Right atrium auricular region (tissue), 2 donors: ENCODE measurements at places on chromosomes 6 and 20. TPM values are rescaled to one million over a fixed set of nuclear protein-coding genes. Genes with fewer than 3 reads are reported as not detected.

DNA sequence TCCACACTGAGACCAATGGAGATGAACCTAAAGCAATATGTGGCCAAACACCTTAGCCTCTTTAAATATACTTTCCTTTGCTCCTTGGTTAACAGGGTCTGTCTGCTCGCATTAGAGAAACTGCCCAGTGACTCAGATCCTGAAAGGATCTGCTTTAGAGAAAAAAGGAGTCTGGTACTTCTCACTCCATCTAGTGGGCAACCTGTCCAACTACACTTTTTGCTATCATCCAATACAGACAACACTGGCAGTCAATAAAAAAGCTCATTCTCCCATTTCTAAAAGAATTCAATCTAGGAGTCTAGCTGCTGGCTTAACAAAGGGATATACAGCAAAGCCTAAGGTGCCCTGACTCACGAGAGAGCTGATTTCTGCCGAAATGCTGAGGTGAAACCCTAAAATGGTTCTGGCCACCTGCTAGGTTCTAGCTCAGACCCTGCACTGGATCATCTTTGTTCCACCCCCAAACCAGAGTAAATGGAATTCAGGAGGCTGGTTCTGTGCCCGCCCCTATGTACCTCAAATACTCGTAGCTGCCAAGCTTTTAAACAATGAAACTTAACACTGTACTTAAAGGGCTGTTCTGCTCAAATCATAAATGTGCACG is 11.5 kb downstream of the GNL1 start:
- no peaks in the 10 kb centered on the region for H3K4me1 ChIP-seq
- H3K27me3 ChIP-seq: no peaks in the 10 kb centered on the region
- no peak for DNase-seq
- H3K36me3 ChIP-seq: peaks cover 27% of the 10 kb centered on the region

DNA sequence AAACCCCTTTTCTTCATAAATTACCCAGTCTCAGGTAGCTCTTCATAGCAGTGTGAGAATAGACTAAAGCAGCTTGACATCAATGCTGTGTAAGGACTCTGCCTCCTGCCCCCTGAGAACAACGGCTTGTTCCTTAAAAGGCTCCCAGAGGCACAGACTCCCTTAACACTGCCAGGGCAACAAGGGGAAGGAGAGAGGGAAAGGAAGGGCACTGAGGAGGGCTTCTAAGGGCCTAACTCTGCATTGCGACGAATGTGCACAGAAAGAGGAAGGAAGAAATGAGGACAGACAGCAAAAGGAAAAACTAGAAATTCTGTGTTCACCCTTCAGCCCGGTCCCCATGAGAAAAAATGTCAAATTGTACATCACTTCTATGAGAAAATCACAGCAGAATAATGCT is 74.0 kb downstream of the AGPAT4 start:
- no peaks in the 10 kb centered on the region for H3K27me3 ChIP-seq
- no peaks in the 10 kb centered on the region for H3K36me3 ChIP-seq
- H3K4me1 ChIP-seq: no peaks in the 10 kb centered on the region
- no peak overlapping the region for H3K27ac ChIP-seq
- H3K4me3 ChIP-seq: no peak overlapping the region

Gene B3GAT2
- not detected for total RNA-seq

GRCh38 chr20:38730989-38731737 is 6.9 kb downstream of the SLC32A1 start:
- peaks cover 55% of the 10 kb centered on the region for H3K27me3 ChIP-seq
- no peak overlapping the region for H3K27ac ChIP-seq
- H3K4me1 ChIP-seq: no peaks in the 10 kb centered on the region

Gene FNDC1
- total RNA-seq: 0.16 TPM

DNA sequence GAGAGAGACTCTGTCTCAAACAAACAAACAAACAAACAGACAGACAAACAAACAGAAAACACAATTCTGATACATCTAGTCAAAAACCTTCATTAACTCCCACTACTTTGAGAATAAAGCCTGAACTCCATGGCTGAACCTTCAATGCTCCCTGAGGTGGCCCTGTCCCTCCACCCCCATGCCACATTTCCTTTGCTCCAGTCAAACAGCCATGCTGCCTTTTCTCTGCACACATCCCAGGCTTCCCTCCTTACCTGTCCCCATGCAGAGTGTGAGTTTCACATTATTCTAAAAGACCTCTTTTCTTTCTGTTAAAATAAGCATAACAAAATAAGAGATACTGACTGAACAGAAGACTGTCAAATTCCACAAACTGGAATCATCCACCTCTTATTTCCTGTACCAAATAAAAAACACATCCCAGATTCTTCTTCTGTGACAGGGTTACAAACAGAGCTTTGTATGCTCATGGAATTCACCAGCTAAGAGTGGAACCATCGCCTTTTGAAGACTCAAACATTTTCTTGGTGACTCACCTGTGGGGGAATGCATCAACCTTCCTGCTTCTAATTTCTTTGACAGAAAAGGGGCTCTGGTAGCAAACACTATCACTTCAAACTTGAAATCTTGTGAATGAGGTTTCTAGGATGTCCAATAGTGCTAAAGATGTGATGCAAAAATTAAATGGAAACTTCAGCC is 71.0 kb upstream of the SLC22A16 start:
- H3K4me1 ChIP-seq: peaks cover 26% of the 10 kb centered on the region
- no peak overlapping the region for H3K27ac ChIP-seq
- no peaks in the 10 kb centered on the region for H3K27me3 ChIP-seq
- H3K4me3 ChIP-seq: no peak overlapping the region
- no peaks in the 10 kb centered on the region for H3K36me3 ChIP-seq

- no peak for DNase-seq
- H3K27ac ChIP-seq: no peak overlapping the region
- no peaks in the 10 kb centered on the region for H3K4me1 ChIP-seq
- no peak overlapping the region for H3K4me3 ChIP-seq
- H3K27me3 ChIP-seq: no peaks in the 10 kb centered on the region
- H3K36me3 ChIP-seq: no peaks in the 10 kb centered on the region
Measured at GRCh38 chr6:168493976-168494375, 53.0 kb downstream of the SMOC2 start.

- H3K4me1 ChIP-seq: peaks cover 6% of the 10 kb centered on the region
- no peaks in the 10 kb centered on the region for H3K27me3 ChIP-seq
- no peaks in the 10 kb centered on the region for H3K36me3 ChIP-seq
- no peak overlapping the region for H3K27ac ChIP-seq
- no peak overlapping the region for H3K4me3 ChIP-seq
- no peak for DNase-seq
Measured at GRCh38 chr6:80154160-80154559, 47.7 kb downstream of the BCKDHB start.

DNA sequence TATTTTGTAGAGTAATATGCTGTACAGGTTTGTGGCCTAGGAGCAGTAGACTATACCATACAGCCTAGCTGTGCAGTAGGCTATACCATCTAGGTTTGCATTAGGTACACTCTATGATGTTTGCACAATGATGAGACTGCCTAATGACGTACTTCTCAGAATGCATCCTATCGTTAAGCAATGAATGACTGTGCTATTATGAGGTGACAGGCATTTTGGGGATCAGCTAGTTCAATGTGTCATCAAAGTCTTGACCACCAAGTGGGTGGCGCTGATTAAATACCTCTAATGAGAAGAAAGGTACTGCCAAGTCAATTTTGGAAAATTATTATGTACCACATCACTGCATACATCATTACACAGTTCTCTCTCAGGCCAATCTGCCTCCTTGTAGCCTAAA is 190.2 kb downstream of the BACH2 start:
- no peaks in the 10 kb centered on the region for H3K36me3 ChIP-seq
- no peak overlapping the region for H3K27ac ChIP-seq
- H3K27me3 ChIP-seq: no peaks in the 10 kb centered on the region

DNA sequence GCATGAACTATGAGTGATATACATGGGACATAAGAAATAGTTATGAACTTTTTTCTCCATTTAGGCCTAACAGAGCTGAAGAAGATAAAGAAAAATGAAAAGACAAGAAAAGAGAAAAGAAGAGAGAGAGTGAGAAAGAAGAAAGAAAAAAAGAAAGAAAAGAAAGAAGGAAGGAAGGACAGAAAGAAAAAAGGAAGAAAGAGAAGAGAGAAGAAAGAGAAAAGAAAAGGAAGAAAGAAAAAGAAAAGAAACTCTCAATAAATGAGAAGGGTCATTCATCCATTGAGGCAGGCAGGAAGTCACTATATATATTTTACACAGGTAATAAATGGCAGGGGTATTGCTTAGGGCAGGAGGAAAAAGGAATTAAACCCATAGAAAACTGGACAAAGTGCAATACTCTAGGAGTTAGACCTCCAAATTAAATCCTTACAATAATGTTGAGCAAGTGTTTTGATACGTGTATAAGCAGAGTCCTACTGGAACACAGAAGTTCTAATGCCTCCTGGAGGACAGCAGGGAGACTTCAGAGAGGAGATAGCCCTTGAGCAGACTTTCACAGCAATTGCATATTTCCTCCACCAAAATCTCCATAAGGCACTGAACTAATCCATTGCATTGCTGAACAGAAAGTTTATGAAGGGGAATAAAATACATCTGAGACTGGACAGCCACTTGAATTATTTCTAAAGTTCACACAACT is 86.4 kb upstream of the TENT5A start:
- no peaks in the 10 kb centered on the region for H3K36me3 ChIP-seq
- no peaks in the 10 kb centered on the region for H3K4me1 ChIP-seq
- no peak overlapping the region for H3K27ac ChIP-seq
- no peaks in the 10 kb centered on the region for H3K27me3 ChIP-seq

DNA sequence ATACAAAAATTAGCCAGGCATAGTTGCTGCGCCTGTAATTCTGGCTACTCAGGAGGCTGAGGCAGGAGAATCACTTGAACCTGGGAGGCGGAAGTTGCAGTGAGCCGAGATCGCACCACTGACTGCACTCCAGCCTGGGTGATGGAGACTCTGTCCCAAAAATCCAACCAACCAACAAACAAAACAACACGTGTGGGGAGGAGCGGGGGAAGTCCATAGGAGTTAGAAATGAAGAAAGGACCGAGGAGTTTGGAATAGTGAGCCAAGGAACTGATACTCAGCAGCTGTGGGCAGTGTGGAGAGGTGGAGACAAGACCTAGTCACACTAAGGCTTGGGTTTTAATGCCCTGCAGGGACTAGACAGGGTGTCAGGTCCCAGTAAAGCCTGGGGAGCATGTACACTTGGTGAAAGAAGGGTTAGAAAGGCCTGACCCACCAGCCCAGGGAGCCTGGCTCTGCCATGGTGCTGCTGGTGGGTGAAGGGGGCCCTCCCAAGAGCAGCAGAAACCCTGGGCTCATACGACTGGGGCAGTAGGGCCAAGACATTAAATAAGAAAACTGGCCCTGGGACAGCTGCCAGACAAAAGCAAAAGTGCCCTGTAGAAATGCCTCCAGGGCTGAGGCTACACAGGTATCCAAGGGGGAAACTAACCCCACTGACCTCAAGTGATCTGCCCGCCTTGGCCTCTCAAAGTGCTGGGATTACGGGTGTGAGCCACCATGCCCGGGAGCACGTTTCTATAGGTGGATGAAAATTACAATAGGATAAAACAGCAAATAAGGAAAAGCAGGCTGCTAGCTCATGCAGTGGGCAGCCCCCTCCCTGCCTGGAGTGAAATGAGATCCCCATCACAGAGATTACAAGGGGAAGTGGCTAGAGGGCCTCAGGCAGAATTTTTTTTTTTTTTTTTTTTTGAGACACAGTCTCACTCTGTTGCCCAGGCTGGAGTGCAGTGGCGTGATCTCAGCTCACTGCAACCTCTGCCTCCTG is 58.0 kb downstream of the MYH7B start:
- no peaks in the 10 kb centered on the region for H3K27me3 ChIP-seq
- no peak overlapping the region for H3K4me3 ChIP-seq
- peaks cover 7% of the 10 kb centered on the region for H3K4me1 ChIP-seq
- no peak overlapping the region for H3K27ac ChIP-seq
- peak; percentile 47 for DNase-seq
- H3K36me3 ChIP-seq: peaks cover 71% of the 10 kb centered on the region

Gene DSP
- 121 TPM for total RNA-seq

- no peak overlapping the region for H3K4me3 ChIP-seq
- no peak overlapping the region for H3K27ac ChIP-seq
- no peak for DNase-seq
- H3K27me3 ChIP-seq: no peaks in the 10 kb centered on the region
- H3K36me3 ChIP-seq: no peaks in the 10 kb centered on the region
Measured at GRCh38 chr20:5282561-5282960, 34.2 kb downstream of the PROKR2 start.

DNA sequence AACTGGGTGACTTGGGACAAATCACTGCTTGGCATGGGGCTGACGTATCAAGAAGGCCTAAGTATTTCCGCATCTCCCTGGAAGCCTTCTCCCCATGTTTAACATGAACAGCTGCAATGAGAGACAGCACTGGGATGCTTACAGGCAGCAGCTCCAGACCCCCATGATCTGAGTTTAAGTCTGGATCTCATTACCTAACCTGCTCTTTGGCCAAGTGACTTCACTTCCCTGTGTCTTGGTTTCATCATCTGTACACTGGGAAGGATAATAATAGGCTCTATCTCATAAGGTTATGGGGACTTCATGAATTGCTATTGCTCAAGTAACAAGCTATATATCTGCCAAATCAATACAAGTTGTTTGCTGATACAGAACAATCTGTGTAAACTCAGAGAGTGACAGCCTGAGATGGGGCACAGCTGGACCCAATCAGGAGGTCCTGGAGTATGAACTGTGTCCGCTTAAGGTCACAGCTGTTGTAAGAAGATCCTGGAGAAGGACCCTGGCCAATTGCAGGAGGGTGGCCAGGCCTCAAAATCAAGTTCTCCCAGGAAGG is 56.0 kb downstream of the TGM2 start:
- H3K36me3 ChIP-seq: no peaks in the 10 kb centered on the region
- DNase-seq: no peak
- no peaks in the 10 kb centered on the region for H3K27me3 ChIP-seq
- no peak overlapping the region for H3K4me3 ChIP-seq
- H3K4me1 ChIP-seq: peaks cover 52% of the 10 kb centered on the region

- H3K27ac ChIP-seq: no peak overlapping the region
- no peak for DNase-seq
- no peaks in the 10 kb centered on the region for H3K27me3 ChIP-seq
- H3K36me3 ChIP-seq: no peaks in the 10 kb centered on the region
- peaks cover 5% of the 10 kb centered on the region for H3K4me1 ChIP-seq
Measured at GRCh38 chr6:134287859-134288537, 29.9 kb downstream of the SGK1 start.

DNA sequence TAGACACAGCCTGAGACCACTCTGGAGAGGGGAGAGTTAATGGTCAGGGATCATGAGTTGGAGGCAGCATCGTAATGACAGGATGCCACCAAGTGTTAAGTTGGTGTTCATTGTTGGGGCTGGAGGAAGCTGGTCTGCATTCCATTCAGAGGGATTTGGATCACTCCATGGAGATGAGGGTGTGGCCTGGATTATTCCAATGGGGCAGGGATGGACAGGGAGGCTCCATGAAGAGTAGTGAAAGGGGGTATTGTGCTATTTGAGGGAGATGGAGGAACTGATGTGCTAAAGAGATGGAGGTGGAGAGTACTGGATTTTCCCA is 1.1 kb downstream of the SAPCD1 start:
- H3K27ac ChIP-seq: no peak overlapping the region
- no peaks in the 10 kb centered on the region for H3K36me3 ChIP-seq
- no peak overlapping the region for H3K4me3 ChIP-seq
- no peaks in the 10 kb centered on the region for H3K27me3 ChIP-seq
- H3K4me1 ChIP-seq: no peaks in the 10 kb centered on the region

Gene GNRH2
- total RNA-seq: not detected

GRCh38 chr6:156114541-156114940 is 658.9 kb upstream of the NOX3 start:
- no peaks in the 10 kb centered on the region for H3K27me3 ChIP-seq
- no peak overlapping the region for H3K27ac ChIP-seq
- no peaks in the 10 kb centered on the region for H3K36me3 ChIP-seq
- no peaks in the 10 kb centered on the region for H3K4me1 ChIP-seq
- DNase-seq: no peak
